GM03348 (cell line): ENCODE measurements at places on chromosomes 3 and 15.
A peak's percentile ranks its signal among the peaks of the same experiment; 100 is the strongest.

GRCh38 chr3:9947025-9947995 lies 4.9 kb downstream of the PRRT3 start:
- peak; percentile 89 for DNase-seq

DNA sequence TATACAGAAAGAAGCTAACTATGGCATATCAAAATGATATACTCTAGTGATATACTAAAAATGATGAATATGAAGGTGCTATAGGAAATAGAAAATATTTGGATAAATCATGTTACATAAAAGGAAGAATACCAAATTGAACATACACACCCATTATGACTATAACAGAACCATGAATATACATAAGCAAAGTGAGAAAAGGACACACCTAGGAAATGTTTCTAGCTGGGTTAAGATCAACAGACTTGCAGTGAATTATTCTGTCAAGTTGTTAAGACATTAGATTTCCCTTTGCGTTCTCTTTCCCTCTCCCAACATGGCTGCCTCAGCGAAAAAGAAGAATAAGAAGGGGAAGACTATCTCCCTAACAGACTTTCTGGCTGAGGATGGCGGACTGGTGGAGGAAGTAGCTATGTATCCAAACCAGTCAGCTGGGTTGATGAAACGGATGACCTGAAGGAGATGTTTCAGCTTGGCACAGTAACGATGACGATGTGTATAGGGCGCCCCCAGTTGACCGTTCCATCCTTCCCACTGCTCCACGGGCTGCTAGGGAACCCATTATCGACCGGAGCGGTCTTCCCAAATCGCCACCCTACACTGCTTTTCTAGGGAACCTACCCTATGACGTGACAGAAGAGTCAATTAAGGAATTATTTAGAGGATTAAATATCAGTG lies 20.2 kb upstream of the PARP14 start:
- DNase-seq, result no peak

DNA sequence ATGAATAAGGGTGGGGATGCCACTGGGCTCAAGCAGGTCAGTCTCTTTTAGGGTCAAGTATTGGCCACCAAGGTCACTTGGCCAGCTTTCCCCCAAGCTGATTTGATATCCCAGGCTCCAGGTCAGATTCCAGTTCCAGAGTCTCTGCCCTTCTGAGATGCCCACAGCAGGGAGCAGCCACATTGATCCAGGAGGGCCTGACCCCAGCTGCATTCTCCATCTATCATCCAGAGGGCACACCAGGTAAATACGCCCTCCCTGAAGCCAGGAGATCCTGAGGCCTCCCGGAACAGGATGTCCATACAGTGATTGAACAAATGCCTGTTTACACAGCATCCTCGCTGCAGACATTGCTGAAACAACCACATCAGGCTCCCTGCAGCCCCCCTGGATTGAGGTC lies 264.6 kb upstream of the TLE3 start:
- DNase-seq, result no peak

- DNase-seq, result no peak
Observed at GRCh38 chr15:81229586-81229985, 32.9 kb downstream of the IL16 start.

- DNase-seq, result no peak
Observed at GRCh38 chr3:100005665-100006393, 108.5 kb downstream of the FILIP1L start.

- DNase-seq, result peak; percentile 20
Observed at GRCh38 chr15:90336705-90337141, 15.4 kb upstream of the ZNF774 start.

- DNase-seq, result peak; percentile 40
Observed at GRCh38 chr3:52820736-52821135, 9.7 kb downstream of the ITIH4 start.

- DNase-seq, result peak; percentile 61
Observed at GRCh38 chr15:83380682-83381081, 66.5 kb upstream of the SH3GL3 start.

- DNase-seq, result no peak
Observed at GRCh38 chr3:119258915-119259314, 18.2 kb upstream of the B4GALT4 start.

DNA sequence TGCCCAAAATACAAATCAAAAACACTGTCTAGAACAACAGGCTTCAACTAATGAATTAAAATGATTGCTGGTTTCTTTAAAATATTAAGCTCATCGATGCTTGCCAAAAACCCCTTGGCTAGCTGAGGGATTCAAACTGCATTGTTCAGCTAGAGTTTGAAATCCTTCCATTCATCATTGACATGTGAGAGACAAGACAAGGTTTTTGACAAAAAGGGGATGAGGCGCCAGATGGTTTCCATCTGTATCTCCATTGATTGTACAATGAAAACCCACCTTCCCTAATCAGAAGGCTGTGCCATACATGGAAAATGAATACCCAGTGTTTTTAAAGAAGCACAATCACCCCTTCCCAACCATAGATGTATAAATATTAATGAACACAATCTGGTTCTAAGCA lies 67.8 kb downstream of the THRB start:
- DNase-seq, result no peak

DNA sequence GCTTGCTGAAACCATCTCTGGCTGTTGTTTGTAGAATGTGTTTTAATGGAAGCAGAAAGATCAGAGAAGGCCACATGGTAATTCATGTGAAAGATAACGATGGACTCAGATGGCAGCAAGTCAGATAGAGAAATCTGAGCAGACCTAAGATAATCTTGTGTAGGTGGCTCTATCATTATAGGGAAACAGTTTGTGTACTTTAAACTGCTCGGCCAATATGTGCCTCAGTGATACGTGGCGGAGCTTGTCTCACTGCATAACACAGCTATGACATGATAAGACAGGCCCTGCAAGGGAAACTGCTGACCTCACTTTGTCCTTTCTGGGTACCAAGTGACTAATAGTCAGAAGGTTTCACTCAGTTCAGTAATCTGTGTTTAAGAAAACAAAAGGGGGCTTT lies 51.0 kb downstream of the MME start:
- no peak for DNase-seq

DNA sequence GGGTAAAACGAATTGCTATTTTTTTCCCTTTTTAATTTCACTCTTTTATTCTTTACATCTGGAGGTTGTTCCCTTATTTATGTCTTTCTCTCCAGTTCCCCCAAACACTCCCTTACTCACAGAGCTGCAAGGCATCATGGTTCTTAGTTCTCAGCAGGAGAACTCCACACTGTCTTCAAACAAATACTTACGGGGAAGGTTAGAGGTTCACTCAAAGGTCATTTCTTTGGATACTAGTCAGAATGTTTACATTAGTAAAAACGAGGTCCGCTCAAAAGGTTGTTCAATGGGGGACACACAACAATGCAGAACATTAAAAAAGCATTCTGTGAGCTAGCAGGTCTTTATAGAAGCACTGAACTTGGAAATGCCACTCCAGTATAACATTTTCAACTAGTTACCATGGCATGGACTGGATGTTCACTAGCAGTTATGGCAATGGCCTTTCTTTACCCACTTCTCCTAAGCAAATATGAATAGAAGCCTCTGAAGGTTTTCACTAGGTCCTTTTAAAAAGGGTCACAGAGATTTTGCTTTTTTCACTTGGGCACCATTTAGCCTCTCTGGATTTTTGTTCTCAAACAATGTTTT lies 201.7 kb downstream of the MEIS2 start:
- no peak for DNase-seq

DNA sequence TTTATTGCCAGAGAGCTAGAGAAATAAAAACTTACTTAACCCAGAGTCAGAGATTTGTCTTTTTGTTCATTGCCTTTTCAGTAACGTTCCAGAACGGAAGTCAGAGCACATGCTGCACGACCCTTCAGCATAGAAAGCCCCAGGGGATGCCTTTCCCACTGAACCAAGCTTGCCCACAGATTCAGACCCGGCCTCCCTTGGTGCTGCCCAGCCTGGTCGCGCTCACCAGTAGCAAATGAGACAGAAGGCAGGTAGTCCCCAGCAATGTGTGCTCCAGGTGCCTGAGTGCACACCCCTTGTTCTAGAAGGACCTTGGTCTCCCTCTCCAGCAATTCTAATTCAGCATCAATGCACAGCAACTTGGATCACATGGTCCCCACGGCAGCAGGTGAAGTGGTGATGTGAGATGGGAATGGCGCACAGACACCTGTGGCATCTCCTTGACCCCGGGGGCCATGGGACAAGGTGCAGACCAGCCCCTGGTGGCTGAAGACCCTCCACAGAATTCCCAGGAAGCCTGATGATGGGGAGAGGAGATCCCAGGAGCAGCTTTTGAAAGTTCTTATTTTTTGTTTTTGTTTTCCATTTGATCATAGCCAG lies 91.8 kb upstream of the IQSEC1 start:
- no peak for DNase-seq

- DNase-seq, result peak; percentile 25
Observed at GRCh38 chr3:168051531-168052471, 43.9 kb downstream of the GOLIM4 start.

GRCh38 chr15:93965304-93965908 lies 266.0 kb upstream of the MCTP2 start:
- no peak for DNase-seq

- peak; percentile 68 for DNase-seq
Observed at GRCh38 chr3:64445109-64445943, 220.1 kb upstream of the PRICKLE2 start.

- no peak for DNase-seq
Observed at GRCh38 chr3:62703451-62704167, 171.6 kb downstream of the CADPS start.

GRCh38 chr15:55549305-55549704 lies 38.8 kb downstream of the PYGO1 start:
- no peak for DNase-seq

- no peak for DNase-seq
Observed at GRCh38 chr3:105430455-105430854, 63.7 kb downstream of the ALCAM start.

GRCh38 chr3:46947981-46948791 lies 28.4 kb downstream of the CCDC12 start:
- no peak for DNase-seq

GRCh38 chr3:49924683-49925082 lies 4.9 kb downstream of the MON1A start:
- peak; percentile 51 for DNase-seq

DNA sequence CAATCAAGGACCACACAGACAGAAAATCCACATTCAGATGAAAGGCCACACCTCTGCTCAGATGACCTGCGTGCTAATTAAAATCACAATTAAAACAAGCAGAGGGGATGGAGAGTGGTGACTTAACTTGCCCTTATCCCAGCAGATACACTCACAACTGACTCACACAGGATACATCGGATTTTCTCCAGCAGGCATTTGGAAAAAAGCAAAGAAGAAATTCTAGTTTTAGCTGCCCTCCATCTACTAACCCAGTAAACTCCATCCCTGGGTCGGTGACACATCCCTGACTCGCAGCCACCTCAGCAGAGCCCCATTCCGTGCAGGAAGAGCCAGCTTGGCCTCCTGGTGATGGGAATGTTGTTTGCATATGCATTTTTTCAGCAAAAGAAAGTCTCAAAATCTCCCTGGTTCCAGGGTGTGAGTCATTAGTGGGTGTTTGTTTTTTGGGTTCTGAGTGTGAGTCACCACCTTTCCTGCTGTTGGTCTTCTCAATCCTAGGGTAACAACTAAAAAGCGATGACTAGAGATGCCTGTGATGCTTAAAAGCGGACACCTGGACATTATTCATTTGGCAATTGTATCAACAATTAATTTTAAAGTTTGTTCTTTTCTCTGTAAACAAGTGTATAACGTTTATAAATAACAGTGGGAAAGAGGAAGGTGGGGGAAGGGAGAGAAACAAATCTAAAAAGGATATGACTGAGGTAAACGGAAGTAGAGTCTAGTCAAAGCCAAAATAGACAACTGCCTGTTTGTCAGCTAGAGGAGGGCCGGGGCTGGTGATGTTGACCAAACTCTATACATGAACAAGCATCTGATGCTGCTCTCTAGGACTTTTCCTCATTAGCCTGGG lies 49.8 kb upstream of the SLC4A7 start:
- DNase-seq, result peak; percentile 89
